ENCODE measurements at places on chromosomes 7 and 10.
A peak's percentile ranks its signal among the peaks of the same experiment; 100 is the strongest.

DNA sequence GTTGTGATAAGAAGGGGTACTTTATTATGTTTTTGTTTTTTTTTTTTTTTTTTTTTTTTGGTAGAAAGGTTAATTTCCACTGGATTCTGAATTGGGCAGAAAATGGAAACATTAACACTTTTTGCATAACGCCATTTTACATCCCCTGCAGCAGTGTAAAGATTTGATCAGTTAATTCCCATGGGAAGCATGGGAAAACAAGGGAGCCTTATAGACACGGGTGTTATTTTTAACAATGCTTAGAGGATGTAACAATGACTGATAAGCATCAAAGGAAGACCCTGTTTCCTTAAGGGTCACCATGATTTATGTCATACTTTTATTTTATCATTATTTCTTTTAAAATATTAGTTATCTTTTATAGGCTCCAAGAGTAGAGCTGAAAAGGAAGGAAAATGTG lies 140.2 kb downstream of the CDK14 start:
- DNase-seq = no peak

DNA sequence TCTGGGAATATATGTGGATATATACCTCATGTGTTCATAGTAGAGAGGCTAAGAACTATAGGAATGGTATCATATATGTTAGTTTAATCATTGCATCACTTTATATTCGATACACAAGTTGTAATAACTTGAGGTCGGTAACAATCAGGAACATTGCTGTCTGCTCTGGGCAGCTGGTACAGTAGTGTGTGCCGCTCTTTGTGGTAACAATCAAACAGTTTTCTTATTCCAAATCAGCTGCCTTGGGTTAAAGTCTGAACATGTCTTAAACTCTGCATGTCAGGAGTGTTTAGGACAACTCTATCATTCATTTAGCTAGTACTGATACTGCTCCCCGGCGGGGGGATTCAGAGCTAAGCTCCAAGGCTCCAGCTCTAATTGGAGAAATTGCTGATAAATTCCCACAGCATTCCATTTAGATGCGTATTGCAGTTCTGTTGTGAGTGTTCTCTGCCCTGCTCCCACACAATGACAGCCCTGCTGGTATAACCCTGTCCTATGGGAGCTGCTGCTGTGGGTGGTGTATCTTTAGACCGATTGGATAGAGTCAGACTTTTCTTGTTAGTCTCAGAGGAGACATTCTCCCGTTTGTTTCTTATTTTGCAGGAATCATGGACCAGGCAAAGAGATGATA lies 707.5 kb upstream of the FZD8 start:
- DNase-seq = no peak

DNA sequence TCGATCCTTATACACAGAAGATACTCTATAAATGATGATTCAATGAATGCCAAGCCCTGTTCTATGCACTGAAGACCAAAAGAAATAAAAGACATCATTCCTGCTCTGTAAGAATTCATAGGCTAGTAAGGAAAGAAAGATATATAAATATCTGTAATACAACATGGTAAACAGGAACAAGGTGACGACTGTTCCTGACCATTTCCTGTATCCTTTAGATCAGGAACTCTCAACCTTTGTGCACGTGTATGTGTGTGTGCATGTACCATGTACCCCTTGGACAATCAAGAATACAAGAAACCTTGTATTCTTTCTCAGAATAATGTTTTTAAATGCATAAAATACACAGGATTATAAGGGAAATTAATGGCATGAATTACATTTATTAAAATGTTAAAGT lies 7.3 kb upstream of the HK1 start:
- no peak for DNase-seq

DNA sequence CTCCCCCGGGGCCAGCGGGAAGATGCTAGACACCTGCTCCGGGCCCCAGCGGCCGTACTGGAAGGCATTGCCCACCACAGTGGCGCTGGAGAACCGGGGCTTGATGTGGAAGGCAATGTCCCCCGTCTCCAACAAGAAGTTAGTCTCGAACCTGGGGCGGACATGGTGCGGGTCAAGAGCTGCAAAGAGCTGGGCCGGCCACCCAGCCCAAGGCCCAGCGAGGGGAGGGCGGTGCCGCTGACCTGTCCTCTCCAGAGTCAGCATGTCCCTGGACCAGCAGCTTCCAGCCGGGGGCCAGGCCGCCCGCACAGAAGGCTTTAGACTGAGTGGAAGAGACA lies 551 bp downstream of the GRIFIN start:
- DNase-seq = no peak

- DNase-seq = no peak
These were observed 1.3 kb downstream of the PTPRZ1 start for GRCh38 chr7:121874298-121874697.

DNA sequence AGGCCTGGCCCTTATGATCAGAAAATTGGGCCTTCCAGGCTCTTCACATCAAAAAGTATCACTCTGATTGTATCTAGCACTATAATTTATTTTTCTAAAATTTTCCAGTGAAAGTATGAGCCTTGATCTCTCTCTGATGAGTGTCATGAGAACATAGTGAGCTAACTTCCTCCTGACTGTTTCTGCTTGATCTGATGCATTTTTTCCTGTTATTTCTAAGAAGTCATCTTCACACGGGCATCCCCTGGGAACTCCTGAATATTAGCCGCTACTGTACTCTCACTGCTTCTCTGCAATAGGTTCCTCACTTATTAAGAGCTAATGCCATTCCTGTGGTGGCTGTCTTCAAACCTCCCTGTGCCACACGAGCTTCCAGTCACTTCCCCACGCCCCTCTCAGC lies 63.1 kb upstream of the ZPBP start:
- DNase-seq = peak; percentile 22

All from activated CD4-positive, alpha-beta T cell treated with anti-CD3 and anti-CD28 coated beads, Interleukin-2, amount 50 U/mL, for 48 hours (primary cell).